ENCODE measurements at places on chromosomes 7 and 10. TPM values are rescaled to one million over a fixed set of nuclear protein-coding genes. Genes with fewer than 3 reads are reported as not detected.

GRCh38 chr7:9091282-9091681 is 657.9 kb downstream of the NXPH1 start:
- no peak for DNase-seq

- DNase-seq = peak; percentile 86
These were observed 102.5 kb downstream of the SAMD9 start for GRCh38 chr7:93015101-93015778.

Gene GIMAP6
- not detected for total RNA-seq

- no peak for DNase-seq
These were observed 18.1 kb upstream of the ITGB8 start for GRCh38 chr7:20312562-20312961.

Gene IRF5
- total RNA-seq = 0.75 TPM

DNA sequence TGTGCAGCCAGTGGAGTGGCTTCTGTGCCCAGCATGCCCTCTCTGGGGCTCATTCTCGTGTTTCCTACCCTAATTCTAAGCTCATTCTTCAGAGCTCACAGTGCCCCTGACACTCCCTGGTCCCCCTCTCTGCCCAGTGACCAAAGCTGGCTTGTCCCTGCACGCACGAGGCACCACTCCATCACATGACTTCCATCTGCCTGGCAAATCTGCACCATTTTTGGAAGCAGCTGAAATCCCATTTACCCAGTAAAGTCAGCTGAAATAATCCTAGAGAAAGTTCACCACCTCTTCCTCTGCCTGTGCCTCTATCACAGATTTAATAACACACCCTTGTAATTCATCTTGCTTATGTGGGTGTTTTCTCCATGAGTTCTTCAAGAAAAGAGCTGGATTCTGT is 616.9 kb downstream of the PTPRN2 start:
- no peak for DNase-seq

DNA sequence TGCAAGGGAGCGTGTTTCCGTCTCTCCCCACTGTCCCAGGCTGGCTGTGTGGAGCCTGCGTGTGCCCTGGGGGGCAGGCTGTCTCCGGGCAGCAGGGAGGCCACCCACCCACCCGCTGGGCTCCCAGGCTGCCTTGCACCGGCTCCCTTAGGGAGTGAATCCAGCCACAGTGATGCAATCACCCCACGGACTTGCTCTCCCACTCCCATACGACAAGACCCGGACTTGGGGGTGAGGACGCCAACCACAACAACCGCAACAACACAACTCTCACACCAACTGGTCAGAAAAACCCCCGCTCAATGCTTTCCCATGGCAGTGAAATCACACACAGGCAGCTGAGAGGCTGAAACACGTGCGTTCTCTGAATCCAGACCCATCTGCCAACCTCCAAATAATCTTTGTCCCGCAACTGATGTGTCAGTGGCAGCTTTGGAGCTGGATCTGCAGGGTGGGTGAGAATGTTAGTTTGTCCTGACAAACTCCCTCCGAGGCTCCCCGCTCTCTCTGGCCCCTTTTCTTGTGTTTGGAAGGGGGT is 62.7 kb upstream of the DDC start:
- DNase-seq = no peak

GRCh38 chr7:8601121-8601520 is 167.7 kb downstream of the NXPH1 start:
- DNase-seq = no peak

GRCh38 chr10:54958844-54959243 is 157.8 kb upstream of the PCDH15 start:
- no peak for DNase-seq

GRCh38 chr7:26624839-26625238 is 239.6 kb downstream of the SKAP2 start:
- no peak for DNase-seq

DNA sequence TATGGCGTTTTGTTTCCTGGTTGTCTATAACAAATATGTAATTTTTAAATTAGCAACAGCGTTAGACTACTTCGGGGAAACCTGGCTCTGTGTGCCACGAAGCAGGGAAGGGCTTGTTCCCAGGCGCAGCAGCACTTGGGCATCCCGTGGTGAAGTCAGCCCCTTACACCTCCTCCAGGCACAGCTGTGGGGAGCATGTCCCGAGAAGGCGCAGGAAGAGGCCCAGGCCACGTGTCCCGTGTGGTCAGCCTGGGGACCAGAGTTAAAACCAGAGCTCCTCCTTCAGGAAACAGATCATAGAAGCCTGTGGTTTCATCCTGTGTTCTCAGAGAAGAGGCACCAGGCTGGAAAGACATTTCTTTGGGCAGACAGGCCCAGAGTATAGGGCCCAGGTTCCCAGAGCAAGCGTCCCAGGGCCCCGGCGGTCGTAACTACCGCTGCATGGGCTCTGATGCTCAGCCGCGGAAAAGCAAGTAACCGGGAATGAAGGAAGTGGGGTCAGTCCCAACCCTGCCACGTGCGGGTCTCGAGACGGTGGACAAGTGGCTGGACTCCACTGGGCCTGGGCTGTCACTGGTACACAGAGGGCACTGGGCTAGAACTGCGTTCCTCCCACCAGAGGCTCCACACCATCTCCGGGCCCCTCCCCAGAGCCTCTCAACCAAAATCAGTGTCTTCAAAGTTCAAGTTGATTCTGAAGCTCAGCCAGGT is 7.1 kb downstream of the NUDT1 start:
- DNase-seq = peak; percentile 98

Gene PRF1
- total RNA-seq = not detected

Gene C7orf57
- 0.29 TPM for total RNA-seq

GRCh38 chr10:81963606-81964005 is 88.6 kb downstream of the NRG3 start:
- no peak for DNase-seq

DNA sequence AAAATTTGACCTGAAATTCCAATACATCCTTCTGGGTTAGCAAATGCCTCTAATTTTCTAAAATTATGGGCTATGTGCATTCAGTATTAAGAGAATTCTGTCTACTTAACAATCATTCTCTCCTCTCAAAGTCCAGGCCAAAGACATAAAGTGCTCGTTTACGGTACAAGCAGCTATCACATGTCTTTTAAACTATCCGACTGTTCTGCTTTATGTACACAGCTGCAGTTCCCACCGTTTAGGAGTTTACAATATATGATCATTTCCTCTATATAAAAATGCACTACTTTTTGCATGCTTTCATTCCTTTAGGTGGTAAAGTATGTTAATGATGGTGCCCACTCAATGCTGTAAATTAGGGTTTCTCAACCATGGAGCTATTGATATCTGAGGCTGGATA is 34.0 kb downstream of the CDK6 start:
- DNase-seq = no peak

GRCh38 chr10:74249865-74250264 is 98.8 kb downstream of the ADK start:
- DNase-seq = peak; percentile 21

DNA sequence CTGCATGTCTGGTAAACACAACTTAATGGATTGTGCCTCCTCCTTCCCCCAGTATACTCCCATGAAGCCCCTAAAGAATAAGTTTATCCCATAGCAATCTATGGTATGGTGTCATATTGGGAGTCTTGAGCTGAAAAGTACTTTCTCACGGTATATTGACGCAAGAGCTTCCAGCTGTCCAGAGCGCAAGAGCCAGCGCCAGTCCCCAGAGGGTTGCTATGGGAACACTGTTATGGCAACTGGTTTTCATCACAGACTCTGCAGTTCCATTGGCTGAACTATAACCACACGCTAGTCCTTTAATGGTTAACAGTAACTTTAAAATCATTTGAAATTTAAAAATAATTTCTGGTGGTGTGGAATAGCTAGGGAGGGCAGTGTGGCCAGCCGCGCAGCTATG is 46.9 kb downstream of the PRPF18 start:
- peak; percentile 97 for DNase-seq

Gene TAF3
- 3.3 TPM for total RNA-seq

DNA sequence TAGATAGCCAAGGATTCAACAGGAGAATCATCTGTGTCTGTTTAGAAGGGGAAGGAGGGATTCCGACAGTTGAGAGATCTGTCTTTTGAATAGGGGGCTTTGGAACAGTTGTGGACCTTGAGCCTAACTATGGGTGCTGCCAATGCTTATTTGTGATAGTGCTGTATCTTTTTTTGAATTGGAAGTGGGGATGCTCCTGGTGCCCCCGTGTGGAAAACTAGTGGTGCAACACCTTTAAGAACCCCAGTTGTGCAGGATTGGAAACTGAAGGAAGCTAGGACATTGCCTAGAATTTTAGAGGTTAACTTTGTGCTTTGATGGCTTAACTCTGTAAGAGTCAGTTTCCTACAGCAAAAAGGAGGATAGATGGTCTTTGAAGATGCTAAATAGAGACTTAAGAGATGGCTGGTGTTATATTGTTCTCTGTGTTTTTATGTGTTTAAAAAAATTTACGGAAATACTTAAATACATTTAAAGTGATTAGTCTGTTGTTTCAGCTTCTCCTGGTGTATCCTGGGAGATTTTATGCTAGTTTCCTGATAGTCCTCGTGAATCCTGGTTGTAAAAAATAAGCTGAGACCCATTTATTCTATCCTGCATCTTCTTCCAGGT is 69.3 kb downstream of the AP3M1 start:
- peak; percentile 72 for DNase-seq

- no peak for DNase-seq
These were observed 47.1 kb downstream of the MKLN1 start for GRCh38 chr7:131374821-131375220.

GRCh38 chr10:122981066-122981464 is 864 bp downstream of the PSTK start:
- DNase-seq = peak; percentile 60

DNA sequence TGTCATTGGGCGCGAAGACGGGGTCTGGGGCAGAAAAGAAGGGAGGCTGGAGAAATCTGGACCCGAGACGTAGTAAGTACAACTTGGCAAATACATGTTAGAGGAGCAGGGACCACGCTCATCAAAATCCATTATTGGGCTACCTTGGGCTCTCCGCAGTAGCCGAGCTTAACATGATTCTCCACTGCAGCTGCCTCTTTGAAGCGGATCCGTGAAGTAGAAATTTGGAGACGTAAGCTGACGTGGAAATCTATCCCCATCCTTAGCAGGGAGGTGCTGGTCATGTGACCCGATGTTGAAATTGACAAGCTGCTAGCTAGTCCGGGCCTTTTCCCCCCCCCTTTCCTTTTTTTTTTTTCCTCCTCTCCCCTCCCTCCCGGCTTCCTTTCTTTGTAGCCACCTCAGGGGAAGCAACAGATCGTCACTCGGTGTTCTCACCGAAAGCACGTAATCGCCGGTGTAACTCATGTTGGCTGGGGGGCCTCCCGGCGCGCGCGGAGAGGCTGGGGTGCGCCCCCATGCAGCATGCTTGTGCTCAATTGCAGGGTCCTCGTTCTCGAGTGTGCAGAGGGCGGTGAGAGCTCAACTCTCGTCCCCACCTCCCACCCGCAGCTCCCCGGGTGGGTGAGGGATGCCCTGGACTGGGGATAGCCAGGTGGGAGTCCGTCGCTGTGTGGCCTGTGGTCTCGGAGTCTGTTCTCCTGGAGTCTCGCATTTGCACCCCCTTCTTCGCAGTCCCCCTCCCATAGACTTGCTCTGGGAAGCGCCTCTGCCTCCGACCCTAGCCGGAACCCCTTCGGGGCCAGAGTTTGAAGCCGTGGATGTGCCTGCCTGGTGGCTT is at the start of gene HOXA11:
HOXA11 (minus strand) TSS at position 220 of the 841 bp plus-strand sequence; CDS start at position 132, 88 bp downstream.
- DNase-seq = peak; percentile 48

- DNase-seq = no peak
These were observed 646.0 kb downstream of the KCNMA1 start for GRCh38 chr10:76991621-76992020.

GRCh38 chr7:116188-116981 is 76.0 kb upstream of the FAM20C start:
- DNase-seq = no peak

- peak; percentile 8 for DNase-seq
These were observed at the start of gene PTPRN2 for GRCh38 chr7:158587162-158588084. Gene PTPRN2 (minus strand): TSS chr7:158587823.

- no peak for DNase-seq
These were observed 978.1 kb upstream of the CELF2 start for GRCh38 chr10:10039595-10039994.

DNA sequence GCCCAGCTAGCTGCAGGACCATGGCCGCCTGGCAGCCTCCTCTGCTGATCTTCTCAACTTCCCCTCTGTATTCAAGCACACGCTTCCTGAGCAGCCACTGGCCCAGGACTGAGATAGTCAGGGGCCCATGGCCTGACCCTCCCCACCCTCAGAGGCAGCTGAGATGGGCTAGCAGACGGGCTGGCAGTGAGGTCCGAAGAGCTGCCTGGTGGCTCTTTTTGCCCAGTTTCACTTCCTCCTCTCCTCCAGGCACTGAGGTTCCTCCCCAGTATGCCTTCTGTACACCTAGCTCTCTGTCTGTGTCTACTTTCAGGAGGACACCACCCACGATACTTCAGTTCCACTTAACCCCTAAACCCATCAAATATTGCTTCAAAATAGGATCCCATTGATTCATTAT is 395.6 kb downstream of the TNS3 start:
- DNase-seq = no peak

DNA sequence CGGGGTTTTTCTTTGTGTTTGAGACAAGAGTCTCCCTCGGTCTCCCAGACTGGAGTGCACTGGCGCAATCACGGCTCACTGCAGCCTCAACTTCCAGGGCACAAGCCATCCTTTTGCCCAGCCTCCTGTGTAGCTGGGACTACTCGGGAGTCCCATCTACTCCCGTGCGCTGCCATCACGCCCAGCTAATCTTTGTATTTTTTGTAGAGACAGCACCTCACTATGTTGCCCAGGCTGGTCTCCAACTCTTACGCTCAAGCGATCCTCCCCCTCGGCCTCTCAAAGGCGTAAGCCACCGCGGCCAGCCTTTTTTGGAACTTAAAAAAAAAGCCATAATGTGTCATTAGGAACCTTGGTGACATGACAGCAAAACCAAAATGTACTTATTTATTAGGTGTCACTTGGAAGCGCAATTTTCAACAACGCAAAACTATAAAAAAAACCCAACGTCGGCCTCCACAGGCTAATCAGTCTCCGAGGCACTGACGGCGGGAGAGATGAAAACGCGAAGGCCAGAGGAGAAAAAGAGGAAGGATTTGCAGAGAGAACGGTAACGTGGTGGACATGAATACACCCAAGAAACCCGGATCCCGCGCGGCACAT is 911 bp upstream of the HNRNPH3 start:
- peak; percentile 28 for DNase-seq

Gene CADPS2
- 0.13 TPM for total RNA-seq

GRCh38 chr7:47153576-47153975 is 428.3 kb downstream of the TNS3 start:
- no peak for DNase-seq

DNA sequence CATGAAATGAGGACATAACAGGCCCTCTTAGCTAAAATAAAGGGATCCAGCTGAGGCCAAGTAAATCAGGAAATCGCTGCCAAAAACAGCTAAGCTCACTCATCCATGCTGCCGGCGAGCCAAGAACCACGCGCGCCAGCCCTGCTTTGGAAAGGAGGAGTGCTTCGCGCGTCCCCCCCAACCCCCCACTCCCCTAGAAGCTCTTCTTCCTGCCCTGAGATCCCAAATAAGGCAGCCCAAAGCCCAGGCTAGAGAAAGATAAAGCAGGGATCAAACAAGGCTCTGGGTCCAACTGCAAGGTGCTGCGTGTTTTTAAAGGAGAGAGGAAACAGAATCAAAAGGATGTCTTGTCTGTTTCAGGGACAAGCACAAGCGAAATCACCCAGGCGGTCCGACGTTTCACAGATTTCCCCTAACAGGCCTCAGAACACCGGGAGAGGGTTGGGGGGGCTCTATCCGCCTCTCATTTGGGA is 168.3 kb upstream of the AUTS2 start:
- no peak for DNase-seq
